ENCODE measurements at places on chromosomes 16 and 17.

GRCh38 chr16:51048544-51048943, 102.5 kb downstream of the SALL1 start:
- DNase-seq = no peak

- DNase-seq = no peak
Measured at GRCh38 chr16:15988268-15989013, 39.0 kb downstream of the ABCC1 start.

- DNase-seq = no peak
Measured at GRCh38 chr16:68086336-68086841, 1.2 kb downstream of the NFATC3 start.

GRCh38 chr16:89237733-89238132, 20.2 kb downstream of the ZNF778 start:
- no peak for DNase-seq

DNA sequence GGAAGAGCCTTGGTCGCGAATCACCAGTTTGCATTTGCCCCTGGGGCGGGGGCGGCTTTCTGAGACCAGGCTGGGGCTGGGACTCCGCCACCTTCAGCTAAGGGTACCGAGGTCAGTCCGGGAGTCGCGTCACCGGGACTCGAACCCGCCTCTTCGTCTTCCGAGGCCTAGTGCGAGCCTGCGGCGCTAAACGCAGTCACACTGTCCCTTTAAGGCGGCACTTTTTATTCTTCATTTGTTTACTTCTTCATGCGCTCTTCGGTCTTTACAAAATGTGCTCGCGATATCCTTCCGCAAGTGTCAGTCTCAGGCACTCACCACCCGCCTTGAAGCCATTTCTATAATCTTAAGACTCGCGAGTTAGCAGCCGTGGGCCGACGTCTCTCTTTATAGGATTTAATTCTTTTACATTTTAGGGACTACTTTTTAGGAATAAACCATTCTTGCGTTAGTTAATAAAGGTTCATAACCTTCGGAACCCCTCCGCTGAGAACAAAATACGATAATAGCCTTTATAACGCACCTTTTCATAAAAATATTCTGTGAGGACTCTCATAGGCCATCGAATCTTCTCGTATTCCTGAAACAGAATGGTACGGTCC, 593 bp upstream of the HEXIM1 start:
- DNase-seq = peak; percentile 98

- no peak for DNase-seq
Measured at GRCh38 chr16:74698222-74698621, 2.4 kb downstream of the MLKL start.

- DNase-seq = no peak
Measured at GRCh38 chr17:29294580-29294900, 592 bp upstream of the NUFIP2 start.

Measured in OCI-LY7 (cell line).